ENCODE measurements at places on chromosomes 12 and 14.
A peak's percentile ranks its signal among the peaks of the same experiment; 100 is the strongest.

GRCh38 chr12:69068448-69068847, 135.5 kb upstream of the CPM start:
- DNase-seq, result peak; percentile 37

DNA sequence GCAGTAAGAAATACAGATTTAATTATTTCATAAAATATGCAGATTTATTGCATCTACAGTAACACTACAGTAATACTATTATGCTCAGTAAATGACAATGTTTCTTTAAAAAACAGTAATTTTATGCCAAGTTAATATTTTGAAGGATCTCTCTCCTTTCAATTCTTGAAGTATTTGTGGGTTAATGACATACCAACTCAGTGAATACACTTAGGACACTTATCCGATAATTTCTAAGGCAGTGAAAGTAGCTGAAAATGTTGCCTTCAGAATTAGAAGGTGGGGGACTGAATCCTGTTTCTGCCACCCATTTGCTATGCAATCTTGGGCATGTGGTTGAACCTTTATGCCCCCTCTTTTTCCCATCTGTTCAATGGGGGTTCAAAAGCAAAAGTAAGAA, 24.8 kb upstream of the IFNG-AS1 start:
- no peak for DNase-seq

DNA sequence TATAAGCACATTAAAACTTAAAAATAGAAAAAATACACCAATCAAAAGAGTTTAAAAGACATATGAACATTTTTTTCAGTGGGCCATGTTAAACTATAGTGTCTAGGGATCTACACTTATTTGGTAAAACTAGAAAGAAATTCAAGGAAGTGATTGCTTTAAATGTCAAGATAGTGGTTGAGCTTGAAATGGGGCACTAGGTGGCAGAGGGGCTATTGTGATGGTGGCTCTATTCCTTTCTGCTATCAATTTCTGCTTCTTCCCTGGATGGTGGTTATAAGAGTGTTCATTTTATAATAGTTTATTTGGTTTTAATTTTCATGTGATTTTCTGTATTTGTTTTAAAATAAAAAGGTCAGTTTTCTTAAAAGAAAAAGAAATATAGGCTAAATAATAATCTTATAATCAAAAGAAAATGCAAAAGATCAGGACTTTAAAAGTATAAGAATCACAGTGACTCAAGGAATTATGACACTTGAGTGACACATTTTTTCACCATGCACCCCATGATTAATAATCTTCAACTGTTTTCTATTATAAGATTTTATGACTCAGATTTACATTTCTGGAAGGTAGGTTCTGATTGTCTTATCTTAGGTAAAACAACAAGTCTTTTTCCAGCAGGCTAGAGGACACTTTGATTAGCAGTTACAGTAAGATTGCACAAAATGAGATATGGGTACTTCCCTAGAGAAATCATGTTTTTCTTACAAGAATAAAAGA, 137.5 kb downstream of the FSCB start:
- DNase-seq, result peak; percentile 9

DNA sequence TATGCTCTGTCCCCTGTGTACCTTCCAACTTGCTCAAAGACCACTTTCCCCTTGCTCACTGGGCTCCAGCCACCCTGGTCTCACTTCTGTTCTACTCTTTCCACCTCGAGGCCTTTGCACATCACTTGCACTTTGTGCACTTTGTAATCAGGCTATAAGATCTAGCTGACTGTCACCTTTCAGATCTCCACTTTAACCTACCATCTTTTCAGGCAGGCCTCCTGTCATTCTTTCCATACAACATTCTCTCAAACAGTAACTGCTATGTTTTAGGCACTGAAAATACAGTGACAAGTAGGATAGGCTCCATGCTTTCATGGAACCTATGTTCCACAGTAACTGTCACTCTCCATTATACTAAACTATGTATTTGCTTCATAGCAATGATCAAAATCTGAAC, 14.0 kb downstream of the CPM start:
- no peak for DNase-seq

- DNase-seq, result no peak
These were observed 136.1 kb upstream of the RAP1B start for GRCh38 chr12:68474467-68475204.

DNA sequence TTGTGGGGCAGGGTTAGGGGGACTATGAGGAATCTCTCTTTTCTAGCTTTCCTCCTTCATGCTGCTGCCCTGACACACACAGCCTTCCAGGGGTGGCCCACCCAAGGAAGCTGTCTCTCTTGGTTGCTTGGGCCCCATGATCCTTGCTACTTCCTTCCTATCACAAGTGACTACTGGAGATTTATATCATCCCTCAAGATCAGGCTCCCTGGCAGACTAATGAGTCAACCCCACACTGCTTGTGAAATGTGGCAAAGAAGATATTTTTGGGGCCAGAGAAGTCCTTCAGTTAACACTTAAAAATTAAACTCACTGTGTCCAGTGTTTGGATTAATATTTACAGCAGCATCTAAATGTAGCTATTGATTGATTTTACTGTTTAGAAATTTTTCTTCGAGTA, 1.5 kb downstream of the OR4E1 start:
- no peak for DNase-seq

DNA sequence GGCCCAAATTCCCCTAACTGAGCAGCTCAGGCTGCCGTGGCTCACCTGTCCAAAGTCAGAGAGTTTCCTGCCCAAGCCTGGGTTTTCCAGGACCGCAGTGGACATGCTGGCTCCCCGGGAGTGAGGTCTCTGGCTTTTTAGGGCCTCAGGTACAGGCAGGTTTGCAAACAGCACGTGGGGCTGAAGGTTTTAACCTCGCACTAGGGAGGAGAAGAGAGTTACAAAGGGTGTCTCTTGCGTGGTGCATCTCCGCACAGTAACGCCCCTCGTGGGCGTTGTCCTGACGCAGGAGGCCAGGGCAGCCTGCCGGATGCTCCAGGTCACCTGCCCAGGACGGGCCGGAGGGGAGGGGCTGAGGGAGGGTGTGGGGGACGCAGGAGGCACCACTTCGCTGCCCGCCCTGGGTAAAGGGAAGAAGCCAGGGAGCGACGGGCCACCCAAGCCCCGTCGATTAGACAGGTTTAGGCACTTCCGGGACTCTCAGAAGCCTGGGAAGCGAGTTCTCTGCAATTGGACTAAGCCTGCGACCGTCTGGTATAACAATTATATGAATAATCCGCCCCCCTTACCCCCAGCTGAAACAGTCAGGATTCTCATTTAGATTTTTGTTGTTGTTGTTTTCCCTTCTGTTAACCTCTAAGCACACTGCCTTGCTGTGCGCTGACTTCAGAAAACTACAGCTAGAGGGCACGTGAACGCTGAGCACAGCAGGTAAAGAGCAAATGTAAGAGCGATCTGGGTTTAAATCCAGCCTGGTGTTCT, at the start of gene PAH:
PAH (minus strand) TSS at position 219 of the 762 bp plus-strand sequence; CDS start at position 105, 114 bp downstream.
- no peak for DNase-seq

GRCh38 chr12:127771546-127771945, 495.4 kb upstream of the TMEM132C start:
- DNase-seq, result peak; percentile 8

GRCh38 chr12:121712461-121713256, at the start of gene TMEM120B:
TMEM120B (plus strand) TSS chr12:121712752; CDS start chr12:121712896, 144 bp downstream.
- peak; percentile 63 for DNase-seq

DNA sequence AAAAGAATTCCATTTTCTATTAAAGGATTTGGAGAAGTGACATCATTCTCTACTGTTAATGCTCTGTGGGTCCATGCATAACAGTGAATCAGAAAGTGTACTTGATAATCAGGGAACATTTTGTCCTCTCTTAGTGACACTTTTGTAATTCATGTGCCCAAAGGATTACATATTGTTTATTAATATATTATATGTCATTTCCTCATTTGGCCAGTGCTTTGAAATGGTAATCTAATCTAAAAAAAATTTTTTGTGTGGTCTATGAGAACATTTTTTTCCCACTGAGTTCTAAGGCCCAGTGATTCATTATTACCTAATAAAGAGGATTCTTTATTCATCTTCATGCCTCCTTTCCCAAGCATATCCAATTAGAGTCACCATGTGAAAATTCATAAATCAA, 79.7 kb upstream of the MYF6 start:
- peak; percentile 38 for DNase-seq

- DNase-seq, result no peak
These were observed 24.9 kb upstream of the CEBPE start for GRCh38 chr14:23143911-23144310.

DNA sequence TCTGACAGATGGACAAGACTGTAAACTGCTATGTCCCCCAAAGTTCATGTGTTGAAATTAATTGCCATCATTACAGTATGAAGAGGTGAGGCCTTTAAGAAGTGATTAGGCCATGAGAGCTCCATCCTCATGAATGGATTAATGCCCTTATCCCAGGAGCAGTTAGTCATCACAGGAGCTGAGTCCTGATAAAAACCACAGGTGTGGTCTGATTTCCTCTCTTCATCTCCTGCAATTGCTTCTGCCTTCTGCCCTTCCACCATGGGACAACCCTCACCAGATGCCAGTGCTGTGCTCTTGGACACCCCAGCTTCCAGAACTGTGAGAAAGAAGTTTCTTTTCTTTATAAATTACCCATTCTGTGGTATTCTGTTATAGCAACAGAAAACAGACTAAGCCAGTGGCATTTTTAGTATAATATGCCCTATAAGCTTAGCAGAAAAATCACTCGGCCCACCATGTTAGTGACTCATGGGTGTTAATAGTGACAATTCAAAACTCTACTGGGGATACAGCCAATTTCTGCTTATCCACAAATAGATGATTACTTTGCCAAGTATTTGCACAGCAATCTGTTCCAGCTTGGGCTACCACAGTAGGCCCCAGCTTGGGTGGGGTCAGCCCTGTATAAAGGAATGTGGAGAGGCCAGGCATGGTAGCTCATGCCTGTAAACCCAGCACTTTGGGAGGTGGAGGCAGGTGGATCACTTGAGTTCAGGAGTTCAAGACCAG, 129.0 kb upstream of the BCL2L14 start:
- DNase-seq, result peak; percentile 93

GRCh38 chr14:49512571-49512970, 73.6 kb downstream of the RPS29 start:
- no peak for DNase-seq

DNA sequence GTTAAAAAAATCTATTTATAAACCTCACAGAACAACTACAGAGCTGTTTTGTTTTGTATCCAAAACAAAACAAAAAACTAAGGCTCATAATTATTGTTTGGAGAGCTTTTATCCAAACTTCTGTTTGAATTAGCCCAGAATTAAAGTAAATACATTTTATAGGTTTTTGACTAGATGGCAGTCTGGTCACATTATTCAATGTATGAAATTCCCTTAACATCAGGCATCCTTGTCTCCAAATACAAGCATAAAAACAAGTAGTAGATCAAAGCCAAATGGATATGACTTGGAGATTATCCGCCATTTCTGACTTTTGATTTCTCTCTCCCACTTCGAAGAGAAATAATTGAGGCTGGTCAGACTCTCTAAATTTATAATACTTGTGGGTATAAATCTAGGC, 63.5 kb downstream of the SLC38A1 start:
- peak; percentile 40 for DNase-seq

GRCh38 chr12:25236190-25236589, 14.5 kb downstream of the KRAS start:
- DNase-seq, result peak; percentile 18

- no peak for DNase-seq
These were observed 1761.3 kb upstream of the SEL1L start for GRCh38 chr14:83294941-83295340.

DNA sequence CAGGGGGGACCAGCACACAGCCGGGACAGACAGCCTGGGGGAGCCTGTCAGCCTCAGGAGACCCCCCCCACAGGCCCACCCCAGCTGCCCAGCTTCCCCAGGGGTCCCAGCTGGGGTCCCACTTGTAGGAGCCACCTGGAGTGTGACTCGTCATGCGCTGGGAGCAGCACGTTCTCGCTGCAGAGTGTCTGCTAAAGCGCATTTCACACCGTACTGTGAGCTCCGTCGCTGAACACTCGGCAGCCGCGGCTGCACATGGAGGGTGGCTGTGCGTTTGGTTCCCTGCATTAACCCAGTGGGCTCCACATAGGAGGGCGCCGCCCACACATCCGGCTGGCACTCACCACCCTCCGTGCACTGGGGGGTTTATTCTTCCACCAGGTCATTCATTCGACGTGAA, 56.7 kb downstream of the FBRSL1 start:
- DNase-seq, result no peak

DNA sequence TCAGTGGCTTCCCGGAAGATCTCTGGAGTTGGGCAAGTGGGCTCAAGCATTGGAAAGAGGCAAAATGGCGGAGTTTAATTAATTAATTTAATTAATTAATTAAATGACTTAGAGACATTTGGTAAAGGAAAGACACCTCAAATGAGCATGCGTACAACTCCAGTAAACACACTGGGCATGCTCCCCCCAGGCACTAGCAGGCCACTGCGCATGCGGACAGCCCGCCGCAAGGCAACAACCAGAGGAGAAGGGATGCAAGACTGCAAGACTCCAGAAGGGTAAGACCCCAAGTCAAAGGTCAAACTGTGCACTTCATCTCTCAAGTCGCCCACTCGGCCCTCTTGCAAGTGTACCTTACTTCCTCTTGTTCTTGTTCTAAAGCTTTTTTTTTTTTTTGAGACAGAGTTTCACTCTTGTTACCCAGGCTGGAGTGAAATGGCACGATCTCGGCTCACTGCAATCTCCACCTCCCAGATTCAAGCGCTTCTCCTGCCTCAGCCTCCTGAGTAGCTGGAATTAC, 57.8 kb upstream of the PSMC1 start:
- DNase-seq, result no peak

- no peak for DNase-seq
These were observed 21.7 kb downstream of the GALNT16 start for GRCh38 chr14:69281450-69282169.

DNA sequence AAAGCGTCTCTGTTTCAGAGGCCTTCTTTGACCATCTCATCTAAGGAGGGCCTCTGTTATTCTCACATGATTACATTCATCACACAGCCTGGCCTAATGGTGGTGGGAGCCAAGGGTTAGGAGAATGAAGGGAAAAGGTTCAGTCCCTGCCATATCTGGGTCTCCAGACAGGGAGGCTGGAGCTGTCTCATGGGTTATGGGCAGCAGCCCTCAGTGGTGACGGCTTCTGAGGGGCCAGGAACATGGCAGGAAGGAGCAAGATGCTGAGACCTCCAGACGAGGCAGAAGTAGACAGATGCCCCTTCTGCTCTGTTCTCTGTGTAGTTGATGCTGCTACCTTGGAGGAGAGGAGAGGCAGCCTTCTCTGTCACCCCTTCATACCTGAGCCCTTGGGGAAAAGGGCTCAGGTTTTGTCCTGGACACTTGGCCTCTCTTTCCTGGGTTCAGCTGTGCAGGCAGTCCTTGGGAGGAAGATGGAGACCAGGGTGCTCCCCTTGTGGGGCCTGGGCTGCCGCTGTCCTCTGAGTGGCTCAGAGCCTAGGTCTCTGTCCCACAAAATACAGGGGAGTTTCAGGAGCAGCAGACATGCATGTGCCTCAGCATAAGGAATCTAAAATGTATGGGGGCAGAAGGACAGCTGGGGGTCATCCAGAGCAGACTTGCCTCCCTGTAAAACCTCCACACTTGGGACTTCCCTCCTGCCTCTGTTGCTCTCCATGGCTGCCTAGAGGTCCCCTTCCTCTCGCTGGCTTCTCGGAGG, 3.6 kb downstream of the IFI27L2 start:
- DNase-seq, result no peak

- DNase-seq, result no peak
These were observed 12.1 kb downstream of the SNRPF start for GRCh38 chr12:95870897-95871296.
